ENCODE measurements at places on chromosomes 7 and 10.
A peak's percentile ranks its signal among the peaks of the same experiment; 100 is the strongest.

DNA sequence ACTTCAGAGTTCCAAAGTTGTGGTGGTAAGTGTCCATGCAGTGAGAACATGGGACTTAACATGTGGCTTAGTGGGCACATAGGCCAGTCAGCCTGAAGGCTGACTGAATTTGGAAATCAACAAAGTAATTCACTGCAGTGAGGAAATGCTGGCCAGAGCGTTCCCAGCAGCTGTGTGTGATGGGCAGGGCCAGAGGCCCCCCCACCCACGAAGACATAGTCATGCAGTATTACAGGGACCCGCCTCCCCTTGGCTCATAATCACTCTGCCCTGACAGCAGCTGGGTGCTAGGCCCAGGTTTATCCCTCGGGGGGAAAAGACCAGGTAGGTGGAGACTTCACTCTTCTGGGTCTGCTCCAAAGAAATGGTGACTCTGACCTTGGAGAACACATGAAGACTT, 33.7 kb downstream of the HTR5A start:
- DNase-seq, result no peak

DNA sequence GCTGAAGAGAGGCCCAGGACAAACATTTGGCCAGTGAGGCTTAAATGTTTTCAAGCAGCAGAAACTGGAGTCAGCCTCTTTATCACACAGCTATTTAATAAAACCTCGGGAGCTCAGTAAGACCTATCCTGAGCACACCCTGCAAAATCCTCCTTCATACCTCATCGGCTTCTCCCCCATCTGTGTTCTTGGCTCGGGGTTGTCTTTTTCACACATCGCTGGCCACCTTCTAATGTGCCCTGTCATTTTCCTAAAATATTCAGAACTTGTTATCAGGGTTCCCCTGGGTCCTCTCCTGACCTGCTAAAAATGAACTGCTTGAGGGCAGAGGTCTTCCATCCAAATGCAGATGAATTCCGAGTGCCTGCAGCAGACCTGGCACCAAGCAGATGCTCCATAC, 310.3 kb upstream of the AKR1E2 start:
- DNase-seq, result no peak

DNA sequence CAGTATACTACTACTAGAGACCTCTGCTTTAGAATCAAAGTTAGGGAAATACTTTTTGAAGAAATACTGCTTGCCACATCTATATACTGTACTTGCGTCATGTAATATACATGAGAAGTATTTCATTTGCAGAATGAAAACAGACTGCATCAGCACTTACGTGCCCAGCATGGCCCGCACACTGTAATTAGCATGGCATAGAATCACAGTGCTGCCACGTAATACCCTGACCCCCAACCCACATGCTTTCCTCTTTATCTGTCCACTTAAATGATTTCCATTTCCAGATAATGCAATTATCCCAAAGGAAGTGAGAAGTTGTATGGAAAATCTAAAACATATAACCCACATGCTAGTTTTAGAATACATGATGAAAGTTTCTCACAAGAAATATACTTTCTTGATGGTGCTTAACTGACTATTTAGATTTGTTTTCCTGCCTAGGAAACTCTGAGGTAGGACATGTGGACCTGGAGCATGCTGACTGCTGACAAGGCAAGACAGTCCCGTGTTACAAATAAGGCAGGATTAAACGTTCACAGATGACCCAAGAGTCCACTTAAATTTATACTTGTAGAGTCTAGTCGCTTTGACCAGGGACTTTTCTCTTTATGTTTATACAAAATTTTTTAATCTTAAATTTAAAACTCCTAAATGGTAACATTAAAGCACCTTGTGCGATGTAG, 12.6 kb downstream of the USP6NL start:
- no peak for DNase-seq

GRCh38 chr7:149625340-149625946, 127.8 kb upstream of the ZNF746 start:
- peak; percentile 70 for DNase-seq

- peak; percentile 24 for DNase-seq
These were observed 150.1 kb upstream of the KLF6 start for GRCh38 chr10:3935141-3935540.

DNA sequence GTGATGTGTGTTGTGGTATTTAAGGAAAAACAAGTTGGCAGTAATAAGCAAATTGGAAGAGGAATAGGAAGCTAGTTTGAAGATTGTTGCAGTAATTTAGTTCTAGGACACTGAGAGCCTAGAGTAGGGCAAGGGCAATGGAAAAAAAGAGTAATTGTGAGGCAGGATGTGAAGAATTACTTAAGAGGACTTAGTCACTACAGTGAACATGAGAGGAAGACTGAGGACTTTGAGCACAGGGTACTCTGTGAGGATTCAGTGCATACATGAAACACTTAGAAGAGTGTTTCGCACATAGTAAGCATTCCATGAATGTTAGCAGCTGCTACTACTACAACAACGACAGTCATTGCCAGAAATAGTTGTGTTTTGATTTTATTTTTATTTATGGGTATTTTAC, 30.9 kb upstream of the DKK1 start:
- DNase-seq, result no peak

DNA sequence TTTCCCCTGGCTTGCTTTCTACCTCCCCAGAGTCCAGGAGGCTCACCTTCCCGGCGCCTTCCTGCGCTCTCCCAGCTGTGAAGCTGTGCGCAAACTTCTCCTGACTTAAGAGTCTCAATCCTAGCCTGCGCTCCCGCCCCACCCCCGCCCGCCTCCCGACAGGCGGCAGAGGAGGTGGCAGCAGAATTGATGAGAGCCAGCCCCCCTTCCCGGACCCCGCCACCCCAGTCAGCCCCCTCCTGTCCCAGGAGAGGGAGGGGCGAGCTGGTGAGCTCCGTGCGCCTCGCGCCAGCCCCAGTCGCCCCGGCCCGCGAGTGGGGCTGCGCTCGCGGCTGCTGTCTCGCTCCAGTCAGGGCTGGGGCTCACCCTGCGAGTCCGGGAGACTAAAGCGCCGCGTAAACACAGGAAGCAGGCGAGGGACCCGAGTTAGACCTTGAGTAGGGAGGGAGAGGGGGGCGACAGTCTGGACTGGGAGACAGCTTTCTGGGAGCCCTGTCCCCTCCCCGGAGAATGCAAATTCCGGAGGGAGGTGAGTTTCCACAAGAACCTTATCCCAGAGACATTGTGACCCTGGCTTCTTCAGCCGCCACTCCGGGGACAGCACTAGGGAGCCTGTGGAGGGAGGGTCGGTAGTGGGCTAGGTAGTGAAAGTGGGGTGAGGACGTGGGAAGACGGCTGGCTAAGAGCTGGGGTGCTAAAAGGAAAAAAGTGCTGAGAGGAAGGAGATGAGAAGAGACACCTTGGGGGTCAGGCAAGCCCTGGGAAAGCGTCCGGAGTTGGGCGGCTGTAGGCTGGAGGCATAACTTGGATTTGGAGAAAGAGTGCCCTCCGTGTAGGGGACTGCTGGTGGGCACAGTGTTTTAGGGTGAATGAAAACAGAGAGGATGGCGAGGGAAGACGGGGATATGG, at the start of gene CALCR:
TSS of gene CALCR (minus strand) at position 79 of the 909 bp plus-strand sequence. CDS start 87,743 bp downstream, outside the sequence.
- DNase-seq, result no peak

DNA sequence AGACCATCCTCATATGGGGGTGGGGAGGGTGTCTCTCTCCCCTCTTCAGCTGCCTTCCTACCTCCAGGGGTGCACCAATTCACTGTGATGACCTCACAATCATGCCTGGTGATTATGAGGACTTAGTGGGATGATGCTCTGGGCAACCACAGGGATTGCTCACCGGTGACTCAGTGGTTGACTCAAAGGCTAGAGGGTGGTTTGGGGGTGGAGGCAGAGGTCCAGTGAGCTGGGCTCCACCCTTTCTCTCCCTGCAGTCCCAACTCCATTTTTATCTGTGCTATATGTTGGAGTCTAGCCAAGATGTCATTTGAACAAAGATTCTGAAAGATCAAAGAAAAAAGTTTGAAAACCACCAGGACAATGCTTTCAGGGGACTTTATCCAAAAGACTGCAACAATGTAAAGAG, 286.9 kb downstream of the KCNMA1 start:
- DNase-seq, result no peak

DNA sequence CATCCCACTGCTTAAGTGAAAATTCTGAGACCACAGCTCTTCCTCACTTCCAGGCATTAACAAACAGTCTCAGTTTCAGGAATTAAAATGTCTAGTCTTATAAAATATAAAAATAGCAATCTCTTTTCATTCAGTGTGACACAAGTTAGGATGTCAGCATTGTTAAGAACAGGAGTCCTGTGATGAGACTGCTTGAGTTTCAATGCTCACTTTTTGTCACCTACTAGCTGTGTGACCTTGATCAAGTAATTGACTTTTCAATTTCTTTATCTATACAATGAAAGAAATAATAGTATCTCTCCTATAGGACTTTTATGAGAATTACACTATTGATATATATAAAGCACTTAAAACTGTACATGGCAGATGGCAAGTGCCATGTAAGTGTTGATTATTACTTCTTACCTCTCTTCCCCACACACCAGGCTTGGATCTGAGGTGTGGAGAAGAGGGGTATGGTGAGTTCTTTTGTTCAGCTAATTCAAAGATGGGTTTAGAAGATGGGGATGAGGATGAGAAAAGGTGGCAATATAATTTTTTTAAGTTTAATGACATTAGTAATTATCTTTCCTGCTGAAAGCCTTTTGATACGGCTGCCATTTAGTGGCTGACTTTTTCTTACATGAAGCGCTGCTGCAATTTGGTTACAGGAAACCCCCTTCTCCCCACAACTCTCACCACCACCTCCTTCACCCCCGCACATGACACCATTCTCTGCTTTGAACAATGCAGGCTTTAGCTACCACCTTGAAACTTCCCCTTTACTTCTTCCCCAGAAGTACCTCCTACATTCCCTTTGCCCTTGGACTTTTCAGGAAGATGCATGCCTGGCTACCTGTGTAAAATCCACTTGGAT, 20.8 kb upstream of the HYAL4 start:
- peak; percentile 11 for DNase-seq

DNA sequence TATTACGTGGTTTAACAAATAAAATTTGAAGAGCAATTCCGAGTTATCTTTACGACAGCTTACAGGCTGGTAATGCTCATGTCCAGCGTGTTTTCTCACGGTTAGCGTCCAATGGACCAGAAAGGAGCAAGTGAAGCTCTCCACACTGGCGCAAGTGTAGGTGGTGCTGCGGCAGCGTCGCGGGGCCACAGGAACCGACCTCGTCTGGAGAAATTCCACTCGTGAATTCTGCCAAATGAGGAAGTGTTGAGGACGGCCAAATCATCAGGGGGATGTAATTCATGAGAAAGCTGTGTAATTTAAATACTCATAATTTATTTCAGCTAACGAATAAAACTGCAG, 350 bp upstream of the ZNF37A start:
- DNase-seq, result no peak

DNA sequence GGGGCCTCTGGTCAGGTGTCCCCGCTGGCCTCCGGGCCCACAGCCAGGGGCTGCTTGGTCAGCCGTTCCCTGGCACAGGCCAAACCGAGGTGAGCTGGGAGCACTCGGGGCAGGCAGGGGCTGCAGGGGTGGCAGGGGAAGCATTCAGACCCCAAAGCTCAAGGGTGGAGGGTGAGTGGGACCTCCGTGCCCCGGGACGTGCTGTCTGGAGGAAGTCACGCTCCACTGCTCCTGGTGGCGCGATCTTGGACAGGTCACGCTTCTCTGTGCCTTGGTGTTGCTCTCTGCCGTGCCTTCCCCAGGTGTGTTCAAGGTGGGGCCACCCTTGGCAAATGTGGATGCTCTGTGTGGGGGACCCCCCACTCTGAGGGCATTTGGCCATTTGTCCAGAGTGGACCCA, 24.6 kb upstream of the ELFN1 start:
- DNase-seq, result no peak

DNA sequence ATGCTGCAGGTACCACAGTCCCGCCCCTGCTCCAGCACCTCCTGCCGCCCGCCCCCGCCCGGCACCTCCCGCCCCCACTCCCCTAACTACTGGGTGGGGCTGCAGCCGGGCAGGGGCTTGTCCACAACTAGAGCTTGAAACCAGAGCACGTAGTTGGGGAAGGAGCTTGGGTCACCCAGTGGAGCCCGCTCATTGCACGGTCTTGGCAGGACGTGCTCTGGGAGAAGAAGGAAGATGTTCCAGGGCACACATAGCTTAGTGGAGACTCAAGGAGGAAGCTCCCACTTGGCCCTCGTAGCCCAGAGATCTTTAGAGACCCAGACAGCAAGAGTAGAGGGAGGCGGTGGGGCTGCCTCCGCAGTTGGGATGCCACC, 692 bp downstream of the IGFBP1 start:
- DNase-seq, result no peak

DNA sequence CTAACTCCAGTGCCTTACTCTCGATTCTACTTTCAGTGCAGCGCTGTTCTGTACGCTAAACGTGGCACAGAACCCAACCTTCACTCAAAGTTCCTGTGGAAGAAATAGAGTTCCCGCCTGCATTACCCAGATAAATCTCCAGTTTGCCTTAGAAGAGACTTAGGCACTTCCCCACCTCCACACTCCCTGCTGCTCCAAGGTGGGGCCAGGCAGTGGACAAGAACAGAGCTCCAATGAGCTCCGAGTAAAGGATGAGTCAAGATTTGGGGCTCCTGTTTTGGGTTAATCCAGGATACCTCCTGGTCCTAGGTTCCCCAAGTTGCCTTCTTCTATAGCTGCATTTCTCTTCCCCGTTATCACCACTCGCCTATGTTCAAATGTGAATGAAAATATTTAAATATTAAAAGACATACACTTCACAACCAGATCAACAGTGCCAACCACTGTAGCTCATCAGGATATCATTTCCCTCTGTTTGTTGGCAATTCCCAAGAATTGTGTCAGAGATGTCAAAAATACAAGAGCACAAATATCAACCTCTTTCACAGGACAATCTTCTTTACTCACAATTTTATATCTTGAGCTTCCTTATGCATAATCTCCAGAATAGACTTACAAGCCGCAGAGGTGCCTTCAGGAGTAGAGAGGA, 48.0 kb downstream of the MALSU1 start:
- DNase-seq, result no peak

DNA sequence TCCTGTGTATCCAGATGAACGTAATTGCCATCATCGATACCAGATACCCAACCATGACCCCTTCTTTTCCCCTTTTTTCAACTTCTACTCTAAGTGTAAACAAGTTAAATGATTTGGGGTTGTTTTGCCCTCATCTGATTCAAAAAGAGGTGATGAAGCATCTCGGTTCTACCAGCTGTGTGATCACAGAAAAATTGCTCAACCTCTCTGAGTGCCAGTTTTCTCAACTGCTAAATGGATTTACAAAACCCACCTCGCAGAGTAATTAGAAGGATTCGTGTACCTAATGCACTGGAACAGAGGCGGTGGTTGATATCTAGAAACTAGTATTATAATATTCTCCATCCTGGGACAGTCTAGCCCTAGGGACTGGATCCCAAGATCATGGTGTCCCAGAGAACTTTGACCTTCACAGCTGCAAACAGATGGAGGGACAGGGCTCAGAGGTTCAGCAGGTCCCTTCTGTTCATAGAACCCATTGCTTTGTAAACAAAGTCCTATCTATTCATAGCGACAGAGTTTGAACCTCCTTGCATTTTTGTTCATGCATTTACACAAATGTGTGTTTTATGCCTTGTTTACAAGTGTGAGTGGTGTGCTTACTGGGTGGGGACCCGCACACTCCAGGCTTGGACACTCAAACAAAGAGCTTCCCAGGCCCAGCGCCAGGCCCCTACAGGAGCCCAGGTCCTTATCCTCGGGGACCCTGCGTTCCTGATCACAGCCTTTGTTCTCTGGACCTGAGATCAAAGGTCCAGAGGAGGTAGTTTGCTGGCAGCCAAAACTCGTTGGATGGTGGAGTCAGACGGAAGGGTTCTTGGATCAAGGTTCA, 46.4 kb downstream of the CALML3 start:
- DNase-seq, result no peak

GRCh38 chr7:144489504-144489903, 86.0 kb upstream of the NOBOX start:
- no peak for DNase-seq

Data from T-cell (primary cell).